Mesenteric fat pad (tissue), 1 donor: ENCODE measurements at places on chromosomes 16 and 17.

DNA sequence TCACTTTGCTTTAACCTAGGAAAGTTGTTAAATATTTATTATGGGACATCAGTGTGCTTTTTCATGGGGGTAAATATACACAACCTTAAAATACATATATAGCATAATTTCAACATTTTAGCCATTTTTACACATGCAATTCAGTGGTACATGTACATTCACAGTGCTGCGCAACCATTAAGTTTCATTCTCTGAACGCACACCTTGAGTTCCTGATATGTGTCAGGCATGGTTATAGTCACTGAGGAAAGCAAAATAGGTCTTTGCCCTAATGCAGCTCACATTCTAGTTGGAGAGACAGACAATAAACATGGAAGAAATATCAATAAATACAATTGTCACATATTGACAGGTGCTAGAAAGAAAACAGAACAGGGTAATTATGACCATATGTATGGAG, 12.8 kb upstream of the CNEP1R1 start:
- DNase-seq: no peak

- no peak for DNase-seq
These were observed 648.5 kb upstream of the RBFOX1 start for GRCh38 chr16:6684076-6684673.

GRCh38 chr16:29926711-29927052, 656 bp upstream of the KCTD13 start:
- DNase-seq: peak; percentile 83

DNA sequence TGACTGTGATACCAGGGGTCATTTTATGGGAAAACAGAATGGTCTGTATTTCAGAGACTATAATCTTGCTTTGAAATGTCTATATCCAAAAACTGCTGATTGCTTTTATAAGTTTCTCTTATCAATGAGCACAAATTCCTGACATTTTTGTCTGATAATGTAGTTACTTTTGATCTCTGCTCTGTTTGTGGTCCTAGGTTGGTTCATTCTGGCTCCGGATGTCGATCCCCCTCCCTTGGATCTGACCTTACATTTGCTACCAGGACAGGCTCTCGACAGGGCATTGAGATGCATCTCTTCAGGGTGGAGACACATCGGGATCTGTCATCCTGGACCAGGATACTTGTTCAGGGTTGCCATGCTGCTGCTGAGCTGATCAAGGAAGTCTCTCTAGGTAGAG, 27.3 kb upstream of the VPS4A start:
- no peak for DNase-seq

- DNase-seq: no peak
These were observed 42.5 kb downstream of the MYH3 start for GRCh38 chr17:10614536-10615155.

DNA sequence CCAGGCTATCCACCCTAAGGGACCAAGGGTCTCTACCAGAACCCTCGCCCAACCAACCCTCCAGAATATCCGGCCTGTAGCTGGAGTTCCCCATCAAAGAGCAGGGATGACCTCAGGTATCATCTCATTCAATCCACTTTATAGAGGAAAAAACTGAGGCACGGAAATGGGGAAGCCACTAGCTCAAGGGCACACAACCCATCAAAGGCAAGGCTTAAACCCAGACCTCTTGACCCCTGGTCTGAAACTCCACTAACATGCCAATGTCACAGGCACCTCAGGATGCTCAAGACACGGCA, 1.6 kb downstream of the TBC1D10B start:
- no peak for DNase-seq

DNA sequence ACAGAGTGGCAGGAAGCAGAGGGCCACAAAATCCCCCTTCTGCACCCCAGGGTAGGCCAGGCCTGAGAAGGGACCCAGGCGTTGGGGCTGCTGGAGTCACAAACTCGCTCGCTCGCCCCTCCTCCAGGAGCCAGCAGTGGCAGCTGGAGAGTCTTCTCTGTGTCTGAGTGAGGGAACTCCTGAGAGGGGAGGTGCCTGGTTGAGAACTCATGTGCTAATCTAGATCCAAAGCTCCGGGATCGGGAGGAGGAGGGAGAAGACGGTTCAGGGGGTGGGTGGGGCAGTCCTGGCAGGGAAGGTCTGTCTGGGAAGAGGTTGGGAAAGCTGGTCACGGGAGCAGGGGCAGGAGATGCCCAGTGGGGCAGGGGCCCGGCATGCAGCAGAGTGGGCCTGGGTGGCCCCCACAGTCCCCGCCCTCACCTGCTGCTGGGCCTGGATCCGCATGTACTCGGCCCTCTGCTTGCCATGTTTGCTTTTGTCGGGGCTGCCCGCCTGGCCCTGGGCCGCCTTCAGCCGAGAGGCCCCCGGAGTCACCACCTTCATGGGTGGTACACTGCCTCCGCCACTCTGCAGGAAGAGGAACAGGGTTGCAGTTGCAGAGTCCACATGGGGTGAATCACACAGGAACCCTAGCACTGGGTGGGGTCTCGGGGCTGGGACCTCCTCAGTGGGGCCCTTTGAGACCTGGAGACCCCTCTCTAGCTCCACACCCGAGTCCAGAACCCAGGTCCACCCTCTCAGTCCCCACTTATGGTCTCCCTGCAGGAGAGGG, 62.2 kb downstream of the SRCIN1 start:
- DNase-seq: no peak

- no peak for DNase-seq
These were observed at the start of gene TMEM100 for GRCh38 chr17:55722742-55723487. TMEM100 (minus strand) TSS chr17:55722864; CDS start chr17:55721070, 1,794 bp downstream.

GRCh38 chr16:85675251-85675874, 13.4 kb downstream of the GINS2 start:
- no peak for DNase-seq

- no peak for DNase-seq
These were observed 30.2 kb downstream of the BRD7 start for GRCh38 chr16:50338371-50339231.

DNA sequence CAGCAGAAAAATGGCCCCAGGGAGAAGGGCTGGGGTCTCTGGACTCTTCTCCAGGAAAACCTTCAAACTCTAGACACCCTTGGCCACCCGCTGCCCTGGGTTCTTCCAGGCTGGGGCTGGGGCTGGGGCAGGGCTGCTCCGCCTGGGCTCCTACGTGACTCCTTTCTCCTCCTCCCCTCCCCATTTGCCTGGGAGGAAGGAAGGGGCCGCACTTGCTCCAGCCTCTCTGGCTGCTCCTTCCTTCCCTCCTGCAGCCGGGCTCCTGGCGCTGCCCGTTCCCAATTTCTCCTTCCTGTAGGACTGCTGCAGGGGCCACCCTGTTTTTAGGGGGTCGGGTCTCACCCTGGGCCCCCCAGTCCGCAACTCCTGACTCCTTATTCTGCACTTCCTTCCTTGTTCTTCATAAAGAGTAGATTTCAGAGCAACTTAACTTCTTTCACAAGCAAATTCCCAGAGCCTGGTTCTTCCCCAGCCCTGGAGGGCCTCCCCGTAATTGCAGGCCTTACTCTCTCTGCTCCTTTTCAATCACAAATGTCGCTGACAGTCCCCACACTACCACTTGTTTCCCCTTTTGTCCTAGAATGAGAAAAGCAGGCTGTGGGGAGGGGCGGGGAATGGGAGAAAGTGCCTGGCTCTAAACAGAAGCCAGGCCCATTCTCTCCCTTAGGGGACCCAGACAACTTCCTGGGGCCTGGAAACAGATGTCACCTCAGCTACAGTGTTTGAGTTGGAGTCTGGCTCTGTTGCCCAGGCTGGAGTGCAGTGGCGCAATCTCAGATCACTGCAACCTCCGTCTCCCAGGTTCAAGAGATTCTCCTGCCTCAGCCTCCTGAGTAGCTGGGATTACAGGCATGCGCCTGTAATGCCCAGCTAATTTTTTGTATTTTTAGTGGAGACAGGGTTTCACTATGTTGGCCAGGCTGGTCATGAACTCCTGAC, 137.8 kb downstream of the ENGASE start:
- no peak for DNase-seq

DNA sequence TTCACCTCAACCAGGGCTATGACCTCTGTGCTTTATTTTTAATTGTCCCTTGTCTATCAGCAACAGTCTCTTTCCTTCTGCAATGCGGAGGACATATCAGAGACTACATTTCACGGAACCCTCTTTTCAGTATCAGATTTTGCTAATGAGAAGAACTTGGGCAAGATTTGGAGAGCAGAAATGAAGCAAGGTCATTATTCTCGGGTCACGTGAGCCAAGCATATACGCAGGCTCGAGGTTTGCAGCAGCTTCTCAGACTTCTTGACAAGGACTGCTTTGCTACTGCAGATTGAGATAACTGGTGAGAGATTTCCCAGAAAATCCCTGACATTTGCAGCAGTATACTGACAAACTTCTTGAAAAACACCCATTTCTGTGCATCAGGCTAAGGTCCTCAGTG, 30.4 kb downstream of the ABCA10 start:
- no peak for DNase-seq

- DNase-seq: no peak
These were observed 23.0 kb upstream of the EFCAB13 start for GRCh38 chr17:47300718-47301117.

- no peak for DNase-seq
These were observed 5.3 kb upstream of the ZNF689 start for GRCh38 chr16:30615358-30616091.

- no peak for DNase-seq
These were observed 12.5 kb downstream of the CALCOCO2 start for GRCh38 chr17:48843187-48843900.

DNA sequence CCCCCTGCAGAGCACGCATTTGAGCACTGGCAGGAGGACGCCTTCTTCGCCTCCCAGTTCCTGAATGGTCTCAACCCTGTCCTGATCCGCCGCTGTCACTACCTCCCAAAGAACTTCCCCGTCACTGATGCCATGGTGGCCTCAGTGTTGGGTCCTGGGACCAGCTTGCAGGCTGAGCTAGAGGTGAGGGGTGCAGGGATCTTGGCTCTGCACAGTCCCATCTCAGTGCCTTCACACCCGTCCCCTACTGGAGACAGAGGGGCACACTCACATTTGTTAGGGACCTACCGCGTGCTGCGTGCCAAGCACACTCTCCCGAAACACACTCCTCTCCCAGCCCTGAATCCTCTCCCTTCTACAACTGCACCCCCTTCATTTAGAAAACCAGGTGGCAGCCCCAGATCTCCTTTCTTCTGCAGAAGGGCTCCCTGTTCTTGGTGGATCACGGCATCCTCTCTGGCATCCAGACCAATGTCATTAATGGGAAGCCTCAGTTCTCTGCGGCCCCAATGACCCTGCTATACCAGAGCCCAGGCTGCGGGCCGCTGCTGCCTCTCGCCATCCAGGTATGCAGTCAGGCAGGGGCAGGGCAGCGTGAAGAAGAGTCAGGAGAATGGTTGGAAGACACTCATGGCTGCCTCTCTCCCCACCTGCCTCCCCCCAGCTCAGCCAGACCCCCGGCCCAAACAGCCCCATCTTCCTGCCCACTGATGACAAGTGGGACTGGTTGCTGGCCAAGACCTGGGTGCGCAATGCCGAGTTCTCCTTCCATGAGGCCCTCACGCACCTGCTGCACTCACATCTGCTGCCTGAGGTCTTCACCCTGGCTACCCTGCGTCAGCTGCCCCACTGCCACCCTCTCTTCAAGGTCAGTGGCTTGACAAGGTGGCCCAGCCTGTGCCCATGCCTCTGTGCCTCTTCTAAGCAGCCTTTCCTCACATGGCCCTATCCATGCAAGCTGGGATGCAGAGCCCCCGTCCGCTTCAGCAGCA, 6.3 kb downstream of the ALOX15B start:
- DNase-seq: peak; percentile 76

GRCh38 chr16:30567160-30567990, 4.1 kb downstream of the ZNF688 start:
- no peak for DNase-seq

DNA sequence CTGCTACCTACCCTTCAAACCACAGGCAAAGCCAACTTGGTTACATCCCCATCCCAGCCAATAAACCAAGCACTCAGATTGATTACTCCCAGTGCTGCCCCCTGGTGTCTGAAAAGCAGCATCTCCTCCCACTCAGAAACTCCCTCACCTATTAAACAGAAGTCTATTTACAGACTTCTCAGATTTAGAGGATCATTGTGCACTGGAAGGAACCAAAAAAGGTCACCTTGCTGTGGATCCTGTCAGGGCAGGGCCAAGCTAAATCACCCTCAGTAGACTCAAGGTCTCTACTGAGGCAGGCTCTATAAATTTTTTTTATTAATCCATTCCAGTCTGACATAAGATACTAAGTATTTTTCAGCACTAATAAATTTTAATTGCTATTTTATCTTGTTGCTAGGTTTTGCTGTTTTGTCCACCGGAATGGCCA, 17.6 kb downstream of the HIGD1B start:
- no peak for DNase-seq

DNA sequence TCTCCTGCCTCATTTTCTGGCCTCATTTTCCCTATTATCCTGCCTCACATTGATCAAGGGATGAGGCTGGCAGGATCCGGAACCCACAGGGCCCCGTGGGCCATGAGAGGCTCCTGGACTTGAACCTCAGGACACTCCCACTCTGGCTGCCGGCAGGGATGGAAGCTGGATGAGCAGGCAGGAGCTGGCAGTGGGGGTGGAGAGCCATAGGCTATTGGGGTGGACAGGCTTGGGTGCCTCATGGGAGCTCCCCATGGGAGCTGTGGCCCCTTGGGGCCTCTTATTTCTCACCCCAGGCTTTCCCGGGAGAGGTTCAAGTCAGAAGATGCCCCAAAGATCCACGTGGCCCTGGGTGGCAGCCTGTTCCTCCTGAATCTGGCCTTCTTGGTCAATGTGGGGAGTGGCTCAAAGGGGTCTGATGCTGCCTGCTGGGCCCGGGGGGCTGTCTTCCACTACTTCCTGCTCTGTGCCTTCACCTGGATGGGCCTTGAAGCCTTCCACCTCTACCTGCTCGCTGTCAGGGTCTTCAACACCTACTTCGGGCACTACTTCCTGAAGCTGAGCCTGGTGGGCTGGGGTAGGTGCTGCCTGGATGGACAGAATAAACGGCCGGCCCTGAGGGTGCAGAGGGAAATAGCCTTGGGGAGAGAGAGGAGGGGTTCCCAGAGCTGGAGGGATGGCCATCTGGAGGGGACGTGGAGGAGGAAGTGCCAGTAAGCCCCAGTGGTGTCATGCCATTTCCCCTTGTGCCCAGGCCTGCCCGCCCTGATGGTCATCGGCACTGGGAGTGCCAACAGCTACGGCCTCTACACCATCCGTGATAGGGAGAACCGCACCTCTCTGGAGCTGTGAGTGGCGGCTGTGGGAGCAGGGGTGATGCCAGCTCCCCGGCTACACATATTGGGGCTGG, 10.7 kb upstream of the DRC7 start:
- no peak for DNase-seq

DNA sequence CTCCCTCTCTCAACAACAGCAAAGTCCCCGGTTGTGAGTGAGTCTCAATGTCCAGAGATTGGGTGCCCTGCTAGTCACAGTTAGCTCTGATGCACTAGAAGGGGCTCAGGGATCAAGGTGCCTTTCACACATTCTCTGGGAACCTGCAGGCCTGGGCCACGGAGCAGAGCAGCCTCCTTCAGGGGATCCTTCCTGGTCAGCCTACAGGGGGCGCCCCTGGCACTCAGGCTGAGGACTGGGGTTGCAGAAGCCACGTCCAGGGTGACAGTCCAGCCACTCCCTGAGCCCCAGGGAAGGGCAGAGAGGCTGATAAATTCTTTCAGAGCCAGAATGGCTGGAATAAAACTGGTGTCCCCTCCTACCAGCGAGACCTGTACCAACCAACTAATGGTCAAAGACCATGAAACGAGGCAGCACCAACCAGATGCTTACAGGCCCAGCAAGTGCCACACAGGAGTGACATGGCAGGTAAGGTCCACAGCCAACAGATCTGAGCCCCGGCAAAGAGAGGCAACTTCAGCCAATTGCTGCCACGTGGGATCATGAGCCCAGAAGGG, 43.5 kb downstream of the ST3GAL2 start:
- no peak for DNase-seq

- no peak for DNase-seq
These were observed 211.5 kb downstream of the SOX9 start for GRCh38 chr17:72332367-72332766.

GRCh38 chr17:4893272-4893671, 6.1 kb upstream of the C17orf107 start:
- DNase-seq: no peak
